ENCODE measurements at places on chromosomes 2 and 18.
A peak's percentile ranks its signal among the peaks of the same experiment; 100 is the strongest.

DNA sequence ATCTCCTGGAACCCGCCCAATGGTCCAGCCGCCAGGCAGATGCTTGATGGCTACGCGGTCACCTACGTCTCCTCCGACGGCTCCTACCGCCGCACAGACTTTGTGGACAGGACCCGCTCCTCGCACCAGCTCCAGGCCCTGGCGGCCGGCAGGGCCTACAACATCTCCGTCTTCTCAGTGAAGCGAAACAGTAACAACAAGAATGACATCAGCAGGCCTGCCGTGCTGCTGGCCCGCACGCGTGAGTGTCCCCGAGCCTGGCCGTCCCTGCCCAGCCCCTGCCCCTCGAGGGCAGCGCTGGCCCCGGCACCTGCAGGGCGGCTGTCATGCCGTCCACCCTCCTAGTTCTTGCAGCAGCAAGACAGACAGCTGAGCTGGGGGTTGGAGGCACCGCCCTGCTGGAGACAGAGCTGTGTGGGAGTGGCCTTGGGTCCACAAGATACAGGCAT is 36.7 kb downstream of the MTERF4 start:
- DNase-seq: no peak

DNA sequence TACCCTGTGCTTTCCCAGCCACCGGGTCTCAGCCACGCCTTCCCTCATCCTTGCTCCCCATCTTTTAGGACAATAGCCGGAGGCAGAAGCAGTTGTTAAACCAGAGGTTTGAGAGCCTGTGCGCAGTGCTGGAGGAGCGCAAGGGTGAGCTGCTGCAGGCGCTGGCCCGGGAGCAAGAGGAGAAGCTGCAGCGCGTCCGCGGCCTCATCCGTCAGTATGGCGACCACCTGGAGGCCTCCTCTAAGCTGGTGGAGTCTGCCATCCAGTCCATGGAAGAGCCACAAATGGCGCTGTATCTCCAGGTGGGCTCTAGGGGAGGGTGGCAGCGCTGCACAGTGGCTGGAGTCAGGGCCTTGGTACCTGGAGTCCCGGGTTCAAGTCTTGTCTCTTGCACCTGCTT is 2.7 kb downstream of the UCN start:
- DNase-seq: no peak

DNA sequence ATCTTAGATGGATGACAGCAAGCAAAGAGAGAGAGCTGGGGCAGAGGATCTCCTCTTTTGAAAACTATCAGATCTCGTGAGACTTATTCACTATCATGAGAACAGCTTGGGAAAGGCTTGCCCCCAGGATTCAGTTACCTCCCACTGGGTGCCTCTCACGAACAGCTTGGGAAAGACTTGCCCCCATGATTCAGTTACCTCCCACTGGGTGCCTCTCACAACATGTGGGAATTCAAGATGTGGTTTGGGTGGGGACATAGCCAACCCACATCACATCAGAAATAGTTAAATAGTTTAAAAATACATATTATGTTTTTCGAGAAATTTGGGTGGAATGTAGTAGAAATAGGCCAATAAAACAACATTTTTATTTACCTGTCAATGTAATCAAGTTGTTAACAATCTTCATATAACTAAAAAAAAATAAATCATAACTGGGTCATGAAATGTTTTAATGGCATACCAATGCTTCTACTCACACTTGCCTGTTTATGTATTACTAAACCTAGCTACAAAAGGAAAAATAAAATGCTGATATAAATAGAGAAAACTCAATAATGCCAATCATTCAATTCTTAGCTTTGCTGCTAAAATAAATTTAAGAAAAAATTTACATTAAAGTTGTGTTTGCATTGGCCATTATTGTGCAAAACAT is 608.9 kb downstream of the SUCLG1 start:
- no peak for DNase-seq

GRCh38 chr2:239793836-239794235 is 231.3 kb downstream of the NDUFA10 start:
- no peak for DNase-seq

GRCh38 chr2:5377323-5377722 is 314.9 kb upstream of the SOX11 start:
- DNase-seq: no peak

DNA sequence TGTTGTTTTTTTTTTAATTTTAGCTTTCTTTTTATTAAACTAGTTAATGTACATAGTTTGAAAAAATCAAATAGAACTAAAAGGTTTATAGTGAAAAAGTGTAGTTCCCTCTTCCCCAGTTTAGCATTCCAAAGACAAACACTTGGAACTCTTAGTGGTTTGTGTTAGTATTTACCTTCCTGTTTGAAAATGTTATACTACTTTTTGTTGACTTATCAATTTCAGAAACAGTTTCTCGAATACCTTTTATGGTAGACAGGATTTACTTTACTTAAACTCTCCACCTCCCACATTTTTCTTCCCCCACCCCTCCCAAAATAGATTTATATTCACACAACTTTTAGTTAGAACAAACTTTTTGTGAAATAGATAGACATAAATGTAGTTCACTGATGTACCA is 26.7 kb downstream of the PLEKHA3 start:
- DNase-seq: no peak

- peak; percentile 10 for DNase-seq
These were observed 705 bp upstream of the TEX261 start for GRCh38 chr2:70995426-70995729.

DNA sequence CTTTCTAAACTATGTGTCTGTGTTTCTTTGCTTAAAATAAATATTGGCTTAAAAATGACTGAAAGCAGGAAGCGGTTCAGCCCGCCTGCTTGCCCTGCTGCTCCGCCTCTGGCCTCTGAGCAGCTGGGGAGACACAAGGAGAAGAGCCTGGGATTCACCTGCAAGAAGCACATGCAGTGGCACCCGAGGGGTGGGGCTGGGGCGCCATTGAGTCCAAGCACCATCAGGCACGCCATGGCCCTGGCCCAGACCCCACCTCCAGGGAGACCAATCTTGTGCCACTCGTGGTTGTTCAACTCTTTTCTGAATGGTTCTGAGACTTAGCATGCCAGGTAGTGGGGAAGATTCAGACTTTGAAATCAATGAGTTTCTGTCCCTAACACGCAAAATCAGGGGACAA is 495.5 kb upstream of the MYT1L start:
- DNase-seq: no peak

DNA sequence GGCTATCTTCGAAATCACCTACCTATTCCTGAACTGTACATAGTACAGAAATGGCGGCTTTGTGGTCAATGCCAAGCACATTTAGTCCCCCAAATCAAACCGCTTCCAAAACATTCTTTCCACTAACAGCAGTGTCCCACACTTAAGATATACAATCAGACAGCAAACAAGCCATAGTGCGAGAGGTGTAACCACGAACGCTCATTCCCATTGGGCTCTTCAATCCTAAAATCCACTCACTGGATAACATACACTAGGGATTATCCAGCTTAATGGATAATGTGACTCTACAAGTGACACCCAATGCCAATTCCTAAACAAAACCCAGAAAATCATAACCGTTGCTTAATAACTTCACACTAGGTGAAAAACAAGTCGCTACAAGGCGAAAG is 2.0 kb downstream of the XPO1 start:
- peak; percentile 6 for DNase-seq

DNA sequence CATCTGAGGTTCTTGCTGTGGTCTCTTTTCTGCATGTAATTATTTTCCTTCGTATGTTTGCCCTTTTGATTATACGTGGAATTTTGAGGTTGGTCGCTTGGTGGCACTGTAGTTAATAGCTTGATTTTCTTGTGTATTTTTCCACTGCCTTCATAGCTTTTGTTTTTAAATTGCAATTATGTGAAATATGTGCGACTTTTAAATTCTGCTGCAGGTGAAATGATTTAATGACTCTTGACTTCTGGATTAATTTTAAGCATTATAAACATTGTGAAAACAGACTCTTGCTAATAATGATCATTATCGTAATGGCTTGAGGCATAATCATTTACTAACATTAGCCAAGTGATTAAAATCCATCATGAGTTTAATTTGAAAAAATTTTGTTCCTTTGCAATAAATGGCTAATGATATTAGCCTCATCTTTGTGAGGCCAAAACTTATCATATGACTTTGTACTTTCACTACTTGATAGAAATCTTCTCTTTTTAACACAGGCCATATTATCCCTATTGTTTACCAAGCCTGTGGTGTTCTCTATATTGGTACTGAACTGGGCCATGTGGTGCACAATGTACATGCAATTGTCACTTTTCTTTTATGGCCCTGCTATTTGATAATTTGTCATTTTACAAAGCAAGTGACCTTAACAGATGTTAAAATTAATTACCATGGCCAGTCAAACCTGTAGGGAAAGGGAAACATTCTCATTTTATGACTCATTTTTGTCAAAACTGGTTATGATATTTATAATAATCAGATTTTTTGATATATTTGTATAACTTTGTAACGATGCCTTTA is 62.8 kb upstream of the NEUROD1 start:
- DNase-seq: peak; percentile 68

DNA sequence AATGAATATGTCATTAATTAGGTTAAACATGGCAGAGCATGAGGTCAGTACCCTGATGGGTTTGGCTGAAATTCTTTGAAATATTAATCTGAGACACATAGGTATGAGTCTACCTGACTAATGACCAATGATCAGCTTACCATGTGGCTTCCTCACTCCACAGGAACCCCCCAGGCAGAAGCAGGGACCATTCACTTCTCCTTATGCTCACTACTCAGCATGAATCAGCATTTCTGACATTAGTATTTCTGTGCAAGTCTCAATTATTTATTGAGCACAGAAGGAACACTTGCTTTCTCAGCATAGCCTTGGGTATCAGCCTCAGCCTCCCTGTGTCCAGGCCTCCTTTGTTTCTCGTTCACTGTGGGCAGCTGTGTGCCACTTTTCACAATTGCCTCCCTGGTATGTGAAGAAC is 9.3 kb upstream of the KCNE4 start:
- no peak for DNase-seq

DNA sequence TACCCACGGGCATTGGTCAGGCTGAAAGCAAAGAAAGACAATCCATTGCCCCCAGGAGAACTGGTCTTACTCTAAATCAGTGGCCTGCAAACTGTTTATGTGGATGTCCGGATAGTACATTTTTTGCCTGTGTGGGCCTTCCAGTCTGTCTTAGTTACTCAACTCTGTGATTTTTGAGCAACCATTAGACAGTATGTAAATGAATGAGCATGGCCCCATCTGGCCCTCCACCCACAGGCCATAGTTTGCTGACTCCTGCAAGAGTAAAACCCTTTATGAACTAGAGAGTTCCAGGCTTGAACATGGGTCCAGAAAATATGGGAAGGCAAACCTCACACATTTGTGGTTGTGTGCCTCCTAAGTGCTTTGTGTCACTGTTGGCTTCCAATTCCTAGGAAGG is 55.7 kb upstream of the CYP1B1 start:
- no peak for DNase-seq

- DNase-seq: no peak
These were observed 808 bp upstream of the SERPINB11 start for GRCh38 chr18:63701952-63702351.

GRCh38 chr18:74758995-74759394 is 161.3 kb downstream of the ZNF407 start:
- DNase-seq: no peak

- no peak for DNase-seq
These were observed 2.5 kb upstream of the GBX2 start for GRCh38 chr2:236170590-236171165.

- DNase-seq: no peak
These were observed 106.8 kb downstream of the DNAH7 start for GRCh38 chr2:195961873-195962272.

DNA sequence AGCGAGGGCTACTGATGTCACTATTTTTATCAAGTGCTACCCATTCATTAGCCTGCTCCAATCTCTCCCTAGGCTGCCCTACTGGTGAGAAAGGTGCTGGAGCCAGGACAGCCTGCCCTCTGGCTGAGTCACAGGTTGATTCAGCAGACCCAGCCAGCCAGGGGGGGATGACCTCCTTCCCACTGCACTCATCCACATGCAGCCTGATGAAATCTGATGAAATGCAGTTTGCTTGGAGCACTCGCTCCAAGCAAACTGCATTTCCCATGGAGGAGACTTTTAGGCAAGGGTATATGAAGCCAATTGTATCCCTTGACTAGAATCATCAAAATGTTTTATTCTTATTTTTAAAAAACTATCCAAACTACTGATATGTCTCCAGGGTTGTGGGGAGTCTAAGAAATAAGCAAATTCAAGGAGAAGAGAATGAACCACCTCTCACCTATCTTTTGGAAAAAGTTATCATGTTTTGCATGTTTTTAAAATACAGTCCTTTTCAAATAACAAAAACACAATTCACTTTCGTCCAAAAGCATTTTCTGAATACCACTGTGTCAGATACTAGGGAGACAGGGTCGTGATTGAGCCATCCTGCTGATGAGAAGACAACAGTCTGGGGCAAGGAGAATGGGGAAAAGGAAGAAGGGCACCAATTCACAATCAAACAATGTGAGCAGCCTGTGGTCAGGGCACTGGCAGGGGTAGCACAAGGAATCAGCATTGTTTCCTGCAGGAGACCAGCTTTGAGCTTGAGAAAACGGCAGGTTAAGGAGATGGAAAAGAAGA is 128.3 kb downstream of the AFF3 start:
- no peak for DNase-seq

GRCh38 chr2:237904831-237905599 is 45.6 kb downstream of the RAMP1 start:
- DNase-seq: no peak

- no peak for DNase-seq
These were observed 62.2 kb downstream of the COL6A3 start for GRCh38 chr2:237351796-237352195.

GRCh38 chr2:49978341-49978740 is 824.0 kb upstream of the FSHR start:
- DNase-seq: no peak

DNA sequence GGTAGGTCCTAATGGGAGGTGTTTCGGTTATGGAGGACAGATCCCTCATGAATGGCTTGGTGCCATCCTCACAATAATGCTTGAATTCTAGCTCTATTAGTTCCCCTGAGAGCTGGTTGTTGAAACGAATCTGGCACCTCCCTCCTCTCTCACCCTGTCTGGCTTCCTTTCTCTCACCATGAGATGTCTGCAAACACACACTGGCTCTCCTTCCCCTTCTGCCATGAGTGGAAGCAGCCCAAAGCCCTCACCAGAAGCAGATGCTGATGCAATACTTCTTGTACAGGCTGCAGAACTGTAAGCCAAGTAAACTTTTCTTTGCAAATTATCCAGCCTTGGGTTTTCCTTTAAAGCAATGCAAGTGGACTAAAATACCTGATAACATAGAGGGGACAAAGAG is 86.6 kb downstream of the RND3 start:
- no peak for DNase-seq

Data from NCI-H2227 treated with DMSO at 0.1 percent for 48 hours (cell line).